Hematopoietic multipotent progenitor cell treated with erythropoietin and hydrocortisone succinate and interleukin-3 and kit ligand, for 6 days (in vitro differentiated cells): ENCODE measurements at places on chromosomes 4 and X.

GRCh38 chr4:142416121-142416520 lies 430.0 kb downstream of the INPP4B start:
- no peak for DNase-seq

DNA sequence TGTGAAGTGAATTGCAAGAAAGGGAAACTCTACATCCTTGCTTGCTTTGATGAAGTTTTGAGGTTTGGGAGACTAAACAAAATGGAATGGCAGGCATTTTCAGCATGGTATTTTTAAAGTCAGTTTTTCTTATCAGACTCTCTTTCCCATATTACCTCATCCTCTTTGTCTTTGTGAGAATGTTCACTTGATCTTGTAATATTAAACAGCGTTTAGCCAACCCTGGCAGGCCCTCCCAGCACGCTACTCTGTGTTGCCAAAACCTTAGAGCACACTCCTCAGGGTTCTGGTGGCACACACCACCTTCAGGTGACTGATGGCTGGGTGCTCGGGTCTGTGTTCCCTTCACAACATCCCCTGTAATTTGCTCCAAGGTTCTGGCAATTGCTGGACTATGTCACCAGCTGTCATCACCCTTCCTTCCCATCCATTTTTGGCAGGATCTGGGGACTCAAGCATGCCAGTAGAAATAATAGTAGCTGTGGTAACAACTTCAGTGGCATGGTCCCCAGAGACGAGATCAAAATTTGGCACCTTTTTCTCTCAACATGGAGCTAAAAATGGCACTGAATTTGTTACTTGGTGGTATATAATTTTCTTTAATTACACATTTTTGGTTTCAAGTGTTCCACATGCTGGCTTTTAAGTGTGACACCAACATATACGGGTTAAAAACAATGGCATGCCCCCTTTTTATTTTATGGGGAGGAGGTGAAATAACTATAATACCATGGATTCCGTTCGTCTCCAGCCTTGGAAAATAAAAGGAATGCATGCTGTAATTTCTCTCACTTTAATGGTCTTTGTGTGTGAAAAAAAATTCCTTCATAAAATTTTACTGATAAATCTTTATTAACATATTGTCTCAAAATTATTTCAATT lies 273.1 kb downstream of the DCTD start:
- no peak for DNase-seq

DNA sequence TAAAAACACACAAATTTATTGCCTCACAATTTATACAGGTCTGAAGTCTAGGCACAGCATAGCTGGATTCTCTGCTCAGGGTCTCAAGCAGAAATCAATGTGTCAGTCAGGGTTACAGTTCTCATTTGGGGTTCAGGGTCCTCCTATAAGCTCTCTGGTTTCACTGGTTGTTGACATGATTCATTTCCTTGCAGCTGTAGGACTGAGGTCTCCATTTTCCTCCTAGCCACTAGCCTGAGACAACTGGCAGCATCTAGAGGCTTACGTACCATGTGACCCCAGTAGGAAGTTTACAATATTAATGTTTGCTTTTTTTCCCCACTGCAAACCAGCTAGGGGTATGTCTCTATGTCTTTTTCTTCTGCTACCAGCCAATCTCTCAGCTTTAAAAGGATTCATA lies 102.5 kb downstream of the CPEB2 start:
- no peak for DNase-seq

- DNase-seq = no peak
Measured at GRCh38 chr4:610411-611261, 14.7 kb upstream of the PDE6B start.

- DNase-seq = no peak
Measured at GRCh38 chr4:38464328-38464727, 199.7 kb upstream of the KLF3 start.

GRCh38 chr4:128305942-128306341 lies 18.3 kb upstream of the PGRMC2 start:
- peak; percentile 90 for DNase-seq

DNA sequence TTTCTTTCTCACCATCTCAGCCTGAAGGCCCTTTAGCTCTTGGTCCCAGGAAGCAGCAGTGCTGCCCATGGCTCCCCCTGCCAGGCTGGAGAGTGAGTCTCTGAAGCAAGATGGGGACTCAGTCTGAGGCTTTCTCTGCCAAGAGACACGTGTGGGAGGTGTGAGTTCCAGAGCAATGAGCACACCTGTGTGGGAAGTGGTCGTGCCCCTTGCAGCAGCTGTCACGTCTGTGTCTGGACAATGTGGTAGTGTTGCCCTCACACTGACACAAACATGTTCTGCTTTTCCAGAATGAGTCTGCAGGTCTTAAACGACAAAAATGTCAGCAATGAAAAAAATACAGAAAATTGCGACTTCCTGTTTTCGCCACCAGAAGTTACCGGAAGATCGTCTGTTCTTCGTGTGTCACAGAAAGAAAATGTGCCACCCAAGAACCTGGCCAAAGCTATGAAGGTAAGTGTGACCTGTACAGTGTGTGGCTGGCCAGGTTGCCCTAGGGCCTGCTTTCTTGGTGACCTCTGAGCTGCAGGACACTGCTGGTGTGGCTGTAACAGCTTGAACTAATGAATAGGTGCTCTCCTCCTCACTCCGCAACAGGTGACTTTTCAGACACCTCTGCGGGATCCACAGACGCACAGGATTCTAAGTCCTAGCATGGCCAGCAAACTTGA lies 1.9 kb downstream of the TACC3 start:
- DNase-seq = peak; percentile 68

DNA sequence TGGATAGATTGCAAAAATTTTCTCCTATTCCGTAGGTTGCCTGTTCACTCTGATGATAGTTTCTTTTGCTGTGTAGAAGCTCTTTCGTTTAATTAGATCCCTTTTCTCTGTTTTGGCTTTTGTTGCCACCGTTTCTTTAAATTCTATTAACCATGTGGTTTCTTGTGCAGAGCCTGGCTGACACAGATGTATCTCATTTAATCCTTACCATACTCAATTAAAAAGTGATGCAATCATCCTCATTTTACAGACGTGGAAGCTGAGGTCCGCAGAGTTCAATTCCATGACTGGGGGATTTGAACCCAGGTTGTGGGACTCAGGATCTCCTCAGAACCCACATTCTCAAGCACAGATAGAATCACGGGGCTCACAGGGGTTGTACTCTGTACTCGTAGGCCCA lies 66.7 kb downstream of the SORCS2 start:
- DNase-seq = no peak

DNA sequence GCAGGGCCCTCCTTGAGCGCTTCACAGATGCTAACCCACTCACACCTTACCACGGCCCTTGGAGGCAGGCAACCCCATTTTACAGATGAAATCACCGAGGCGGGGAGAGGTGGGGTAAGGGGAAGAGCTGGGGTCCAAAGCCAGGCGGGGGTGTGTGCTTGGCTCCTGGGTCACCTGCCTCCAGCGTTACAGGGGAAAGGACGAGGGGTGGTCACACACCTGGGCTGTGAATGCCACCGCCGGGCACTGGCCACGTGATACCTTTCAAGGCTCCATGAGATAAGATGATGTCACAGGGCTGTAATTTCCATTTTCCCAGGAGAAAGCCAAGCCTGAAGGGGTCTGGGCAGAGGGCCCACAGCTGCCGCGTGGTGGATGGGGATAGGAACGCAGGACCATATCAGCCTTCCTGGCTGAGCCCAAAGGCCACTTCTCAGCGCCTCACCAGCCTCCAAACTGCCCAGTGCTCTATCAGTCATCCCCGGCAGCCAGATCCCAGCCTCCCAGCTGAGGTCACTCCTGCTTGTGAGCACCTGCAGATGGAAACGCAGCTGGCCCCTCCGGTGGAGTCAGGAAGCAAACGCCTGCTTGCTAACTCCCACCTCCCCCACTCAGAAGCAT lies 62.4 kb upstream of the CRMP1 start:
- no peak for DNase-seq
